ENCODE measurements at places on chromosomes 7 and 10. TPM values are rescaled to one million over a fixed set of nuclear protein-coding genes. Genes with fewer than 3 reads are reported as not detected.
A peak's percentile ranks its signal among the peaks of the same experiment; 100 is the strongest.

MAD1L1 gene
- 19.1 TPM for total RNA-seq

DNA sequence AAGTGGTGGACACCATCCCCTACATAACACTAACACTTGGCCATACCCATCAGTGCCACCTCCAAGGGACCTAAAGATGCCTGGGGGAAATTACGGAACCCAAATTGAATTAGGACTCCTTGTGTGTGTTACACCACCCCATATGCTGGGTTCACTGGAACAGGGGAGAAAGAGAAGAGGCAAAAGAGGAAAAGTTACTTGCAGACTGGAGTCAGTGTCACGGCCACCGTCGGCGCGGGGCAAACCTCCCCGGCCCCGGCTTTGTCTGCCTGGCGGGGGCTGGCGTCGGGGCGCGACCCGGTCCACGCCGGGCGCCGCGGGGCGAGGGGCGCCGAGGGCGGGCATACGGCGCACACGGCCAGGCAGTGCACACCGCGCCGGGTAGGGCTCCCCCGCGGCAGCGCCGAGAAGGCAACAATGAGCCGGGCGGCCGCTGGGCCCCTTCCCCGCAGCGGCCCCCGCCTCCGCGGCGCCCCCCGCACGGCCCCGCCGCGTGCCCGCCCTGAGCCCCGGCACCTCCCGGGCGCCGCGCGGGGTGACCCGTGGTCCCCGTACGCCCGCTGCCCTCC lies 171.1 kb downstream of the FAM107B start:
- peak; percentile 46 for DNase-seq

- DNase-seq, result no peak
Measured at GRCh38 chr10:106439366-106439765, 725.1 kb downstream of the SORCS1 start.

DNA sequence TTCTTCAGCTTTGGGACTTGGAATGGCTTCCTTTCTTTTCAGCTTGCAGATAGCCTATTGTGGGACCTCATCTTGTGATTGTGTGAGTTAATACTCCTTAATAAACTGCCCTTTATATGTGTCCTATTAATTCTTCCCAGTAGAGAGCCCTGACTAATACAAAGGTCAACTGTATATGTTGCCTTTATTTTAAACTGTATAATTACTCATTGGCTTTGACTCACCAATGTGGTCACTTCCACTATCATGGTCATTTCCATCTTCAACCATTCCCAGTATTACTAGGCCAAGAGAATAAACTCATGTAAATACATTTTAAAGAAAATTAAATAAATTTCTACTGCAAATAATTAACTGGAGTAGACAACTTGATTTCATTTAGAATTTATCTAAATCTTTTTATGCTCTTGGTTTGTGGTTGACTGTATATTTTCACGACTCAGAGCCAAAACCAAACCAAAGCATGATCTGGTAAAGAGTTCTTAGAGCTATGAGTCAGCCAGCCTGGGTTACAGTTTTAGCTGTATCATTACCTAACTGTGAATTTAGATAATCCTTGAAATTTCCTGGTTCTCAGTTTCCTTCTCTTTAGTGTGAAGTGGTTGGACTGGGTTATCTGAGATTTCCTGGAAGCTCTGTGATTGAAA lies 188.4 kb downstream of the PPP1R3A start:
- DNase-seq, result no peak

DNA sequence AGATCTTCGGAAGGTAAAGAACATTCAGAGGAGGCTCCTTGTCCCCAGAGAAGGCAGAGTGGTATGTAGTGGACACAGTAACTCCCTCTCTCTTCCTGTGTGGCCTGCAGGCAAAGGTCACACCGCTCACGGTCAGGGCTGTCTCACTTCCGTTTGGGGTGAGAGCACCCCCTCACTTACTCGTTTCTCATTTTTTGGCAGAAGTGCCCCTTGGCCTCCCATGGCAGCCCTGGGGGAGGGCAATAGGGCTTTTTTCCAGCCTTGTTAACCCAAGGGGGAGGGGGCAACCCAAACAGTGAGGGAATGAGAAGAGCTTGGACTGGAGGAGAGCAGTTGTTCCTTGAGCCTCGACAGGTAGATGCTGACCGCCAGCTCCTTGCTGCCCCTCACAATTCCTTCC lies 31.8 kb upstream of the SRGN start:
- DNase-seq, result peak; percentile 42

All from left ventricle myocardium superior (tissue), 1 donor.